Fibroblast of skin of scalp (primary cell): ENCODE measurements at places on chromosomes 4 and X.
A peak's percentile ranks its signal among the peaks of the same experiment; 100 is the strongest.

GRCh38 chr4:145819101-145819852 lies 119.3 kb downstream of the ZNF827 start:
- DNase-seq, result no peak

- peak; percentile 34 for DNase-seq
Measured at GRCh38 chrX:27575565-27575964, 14.6 kb upstream of the DCAF8L2 start.

- no peak for DNase-seq
Measured at GRCh38 chr4:1247864-1248244, 1.1 kb downstream of the CTBP1 start.

- DNase-seq, result peak; percentile 13
Measured at GRCh38 chr4:159871141-159871540, 768.3 kb downstream of the RAPGEF2 start.

- DNase-seq, result no peak
Measured at GRCh38 chr4:4420421-4420820, 33.5 kb downstream of the NSG1 start.

GRCh38 chr4:141761926-141762325 lies 125.5 kb downstream of the IL15 start:
- DNase-seq, result no peak
